CD4-positive, alpha-beta T cell treated with Interleukin-12 subunit alpha and Interleukin-12 subunit beta, for 1 hour (primary cell): ENCODE measurements at places on chromosomes 7 and 10.
A peak's percentile ranks its signal among the peaks of the same experiment; 100 is the strongest.

GRCh38 chr7:97733276-97734161 lies 1.6 kb downstream of the TAC1 start:
- DNase-seq, result no peak

DNA sequence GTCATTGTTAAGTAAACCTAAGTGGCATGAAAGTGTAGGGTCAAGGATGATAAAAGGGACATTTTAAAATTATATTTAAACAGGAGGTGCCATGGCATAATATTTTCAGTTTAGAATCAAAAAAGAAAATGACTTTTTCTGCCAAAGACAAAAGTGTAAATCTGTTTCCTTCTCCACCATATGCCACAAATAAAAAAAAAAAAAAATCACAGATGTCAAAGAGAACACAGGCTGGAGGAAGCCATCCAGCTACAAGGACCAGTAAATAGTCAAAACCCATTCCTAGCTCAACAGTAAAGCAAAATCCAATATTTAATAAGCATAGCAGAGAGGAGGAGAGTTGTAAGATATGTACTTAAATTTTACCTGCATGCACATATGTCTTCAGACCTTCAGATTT lies 321.3 kb upstream of the TMEM229A start:
- no peak for DNase-seq

- DNase-seq, result no peak
Measured at GRCh38 chr7:94130716-94131115, 126.6 kb upstream of the BET1 start.

DNA sequence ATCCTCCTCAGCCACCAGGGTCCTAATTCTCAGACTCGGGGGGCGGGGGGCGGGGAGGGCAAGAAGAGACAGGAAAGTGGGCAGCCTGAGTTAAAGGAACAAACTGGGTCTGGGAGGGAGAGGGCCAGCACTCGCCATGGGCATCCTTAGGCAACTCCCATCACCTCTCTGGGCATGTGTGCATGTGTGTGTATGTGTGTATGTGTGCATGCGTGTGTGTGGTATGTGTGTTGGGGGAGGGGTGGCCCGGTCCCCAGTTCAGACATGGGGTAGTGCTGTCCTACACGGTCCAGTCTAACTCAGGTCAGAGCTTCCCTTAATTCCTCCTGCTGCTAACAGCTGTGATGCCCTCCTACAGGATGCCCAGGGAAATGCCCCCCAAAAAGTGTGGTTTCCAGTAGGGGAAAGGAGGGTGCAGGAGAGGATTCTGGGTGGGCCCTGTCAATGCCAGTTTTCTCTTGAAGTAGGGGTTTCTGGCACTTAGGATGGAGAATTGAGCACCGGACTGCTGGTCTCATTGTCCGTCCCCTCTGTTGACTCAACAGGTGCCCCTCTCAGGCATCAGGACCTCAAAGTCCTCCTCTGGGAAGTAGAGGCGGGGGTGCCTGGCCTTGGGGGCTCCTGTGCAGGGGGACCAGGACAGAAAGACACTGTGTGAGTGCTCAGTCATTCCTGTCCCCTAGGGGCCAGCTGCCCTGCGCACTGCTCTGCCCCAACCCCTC lies 15.1 kb upstream of the ZMIZ1 start:
- no peak for DNase-seq

- no peak for DNase-seq
Measured at GRCh38 chr7:130973637-130974036, 239.6 kb upstream of the KLF14 start.

- DNase-seq, result no peak
Measured at GRCh38 chr7:114182837-114183236, 231.8 kb upstream of the FOXP2 start.

DNA sequence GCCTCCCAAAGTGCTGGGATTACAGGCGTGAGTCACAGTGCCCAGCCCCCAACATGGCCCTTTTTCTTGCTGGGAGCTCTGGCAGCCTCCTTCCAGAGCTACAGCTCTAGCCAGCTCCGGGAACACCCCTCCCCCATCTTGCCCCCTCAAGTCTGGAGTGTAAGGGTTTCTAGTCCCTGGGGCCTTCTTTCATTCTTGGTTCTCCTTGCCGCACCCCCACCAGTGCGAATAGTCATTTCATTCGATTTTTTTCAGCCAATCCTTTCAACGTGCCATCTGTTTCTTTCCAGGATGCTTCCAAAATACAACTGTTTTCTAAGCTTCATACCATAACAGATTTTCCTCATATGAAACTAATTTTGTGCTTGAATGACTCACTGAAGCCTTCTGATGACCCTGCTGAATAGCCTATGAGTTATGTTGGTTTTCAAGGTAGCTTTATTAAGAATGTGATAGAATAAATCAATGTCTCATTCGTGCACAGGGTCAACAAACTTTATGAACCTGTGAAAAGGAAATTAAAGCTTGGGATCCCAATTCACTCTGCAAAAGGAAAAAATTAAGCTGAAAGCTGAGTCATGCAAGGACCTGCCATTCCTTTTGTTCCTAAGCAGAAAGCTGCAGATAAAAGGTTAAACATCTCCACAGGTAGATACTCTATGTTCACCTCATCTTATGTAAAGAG lies 38.6 kb downstream of the CDC14C start:
- DNase-seq, result no peak

DNA sequence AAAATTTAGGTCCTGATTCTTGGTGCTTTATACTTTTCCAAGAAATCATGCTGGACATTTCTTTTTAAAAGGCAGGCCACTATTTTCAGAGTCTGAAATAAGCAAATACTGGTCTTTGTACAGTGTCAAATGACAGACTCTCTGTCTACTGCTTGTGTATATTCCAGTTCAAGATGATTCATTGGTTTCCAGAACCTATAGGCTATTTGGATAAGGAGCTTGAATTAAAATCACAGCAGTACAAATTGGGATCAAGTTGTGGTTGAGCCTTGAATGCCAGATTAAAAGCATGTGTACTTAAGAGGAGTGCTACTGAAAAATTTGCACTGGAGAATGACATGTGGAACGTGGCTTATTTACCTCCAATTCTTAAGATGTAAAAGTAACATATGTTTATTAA lies 10.7 kb downstream of the KMT2E start:
- DNase-seq, result no peak

DNA sequence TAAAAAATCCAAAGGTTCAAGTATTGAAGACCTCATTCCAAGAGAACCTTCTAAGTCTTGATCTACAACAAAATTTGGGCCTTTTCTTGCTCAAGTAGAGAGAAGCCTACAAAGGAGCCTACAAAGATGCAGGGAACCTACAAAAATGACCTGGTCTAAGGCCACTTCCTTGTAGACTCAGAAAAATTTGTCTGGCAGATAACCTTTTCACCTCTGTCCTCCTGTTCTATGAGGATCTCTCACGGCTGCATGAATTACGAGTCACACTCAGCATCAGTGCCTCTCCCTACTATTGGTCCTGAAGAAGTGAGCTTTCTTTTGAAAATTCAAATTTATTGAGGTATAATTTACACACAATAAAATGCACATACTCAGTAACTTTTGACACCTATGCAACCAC lies 29.3 kb downstream of the CCNJ start:
- no peak for DNase-seq

DNA sequence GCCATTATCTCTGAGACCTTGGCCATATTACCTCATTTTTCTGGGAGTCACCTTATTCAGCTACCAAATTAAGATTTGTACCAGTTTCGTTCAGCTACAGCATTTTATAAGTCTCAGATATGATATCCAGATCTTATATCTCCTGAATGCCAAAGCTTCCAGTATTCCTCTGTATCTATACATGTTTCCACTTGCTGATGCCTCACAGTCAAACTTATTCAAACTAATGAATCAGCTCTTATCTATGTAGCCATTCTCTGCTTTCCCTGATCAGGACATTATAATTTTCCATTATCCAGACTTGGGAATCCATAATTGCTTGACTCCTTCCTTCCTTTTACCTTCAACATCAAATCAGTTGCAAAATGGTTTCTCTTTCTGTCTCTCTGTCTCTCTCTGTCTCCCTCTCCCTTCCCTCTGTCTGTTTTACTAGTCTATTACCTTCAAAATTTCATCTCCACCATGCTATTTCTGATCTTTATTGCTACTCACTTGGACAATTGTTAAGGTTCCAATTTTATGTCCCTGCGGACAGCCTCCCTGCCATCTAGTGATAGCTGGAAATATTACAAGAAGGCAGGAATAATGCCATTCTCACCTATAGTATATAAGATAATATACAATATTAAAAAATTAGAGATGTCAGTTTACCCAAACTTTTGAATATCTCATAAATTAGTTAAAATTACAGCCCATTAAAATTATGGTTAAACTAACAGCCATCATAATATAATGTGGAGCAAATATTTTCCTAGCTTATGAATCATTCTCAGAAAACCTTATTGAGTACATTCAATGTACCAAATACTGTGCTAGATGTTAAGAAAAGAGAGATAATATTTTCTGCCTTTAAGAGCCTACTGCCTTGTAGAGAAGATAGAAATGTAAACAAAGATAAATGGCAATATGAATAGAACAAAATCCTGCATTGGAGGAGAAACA lies 89.8 kb downstream of the PCLO start:
- no peak for DNase-seq

DNA sequence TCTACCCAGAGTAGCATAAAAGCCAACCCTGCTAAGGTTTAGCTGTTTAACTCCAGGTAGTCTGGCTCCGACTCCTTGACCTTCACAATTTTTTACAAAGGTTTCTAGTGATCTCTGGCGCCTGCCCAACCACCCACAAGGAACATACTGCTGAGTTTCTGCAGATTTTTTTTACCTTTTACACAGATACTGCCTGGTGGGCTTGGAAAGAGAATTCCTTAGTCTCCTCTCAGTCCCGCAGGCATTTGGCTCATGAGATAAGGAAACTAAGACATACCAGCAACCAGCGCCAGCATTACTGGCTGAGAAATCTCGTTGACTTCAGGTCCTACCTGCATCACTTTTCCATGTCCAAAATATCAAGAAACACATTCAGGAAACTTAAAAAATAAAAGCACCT lies 51.1 kb upstream of the LYZL1 start:
- DNase-seq, result no peak

GRCh38 chr7:140609646-140610045 lies 31.0 kb downstream of the DENND2A start:
- DNase-seq, result no peak

GRCh38 chr10:62453274-62453673 lies 79.1 kb downstream of the ZNF365 start:
- no peak for DNase-seq

DNA sequence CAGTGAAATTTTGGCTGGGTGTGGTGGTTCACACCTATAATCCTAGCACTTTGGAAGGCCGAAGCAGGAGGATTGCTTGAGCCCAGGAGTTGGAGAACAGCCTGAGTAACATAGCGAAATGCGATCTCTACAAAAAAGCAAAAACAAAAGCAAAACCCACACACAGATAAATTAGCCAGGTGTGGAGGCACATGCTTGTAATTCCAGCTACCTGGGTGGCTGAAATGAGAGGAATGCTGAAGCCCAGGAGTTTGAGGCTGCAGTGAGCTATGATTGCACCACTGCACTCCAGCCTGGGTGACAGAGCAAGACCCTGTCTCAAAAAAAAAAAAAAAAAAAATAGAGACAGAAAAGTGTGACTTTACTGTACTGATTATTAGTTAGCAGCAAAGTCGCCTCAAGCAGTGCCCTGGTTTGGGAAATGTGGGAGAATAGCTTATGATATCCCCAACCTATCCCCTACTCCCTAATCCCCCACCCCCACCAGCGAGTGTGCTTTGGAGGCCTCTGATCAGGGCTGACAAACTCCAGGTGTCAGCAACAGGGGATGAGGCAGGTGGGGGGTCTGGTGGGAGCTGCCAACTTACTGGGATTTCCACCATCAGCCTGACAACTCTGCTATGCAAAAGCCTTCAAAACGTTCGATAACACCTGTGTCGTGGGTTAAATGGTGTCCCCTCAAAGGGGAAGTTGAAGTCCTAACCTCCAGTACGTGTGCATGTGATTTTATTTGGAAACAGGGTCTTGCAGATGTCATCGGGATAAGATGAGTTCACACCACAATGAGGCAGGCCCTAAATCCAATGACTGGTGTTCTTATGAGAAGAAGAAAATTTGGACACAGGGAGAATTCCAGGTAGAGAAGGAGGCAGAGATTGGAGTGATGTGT lies 124.7 kb upstream of the SDK1 start:
- no peak for DNase-seq

GRCh38 chr7:112898432-112899290 lies 108.5 kb upstream of the TMEM168 start:
- DNase-seq, result peak; percentile 47

DNA sequence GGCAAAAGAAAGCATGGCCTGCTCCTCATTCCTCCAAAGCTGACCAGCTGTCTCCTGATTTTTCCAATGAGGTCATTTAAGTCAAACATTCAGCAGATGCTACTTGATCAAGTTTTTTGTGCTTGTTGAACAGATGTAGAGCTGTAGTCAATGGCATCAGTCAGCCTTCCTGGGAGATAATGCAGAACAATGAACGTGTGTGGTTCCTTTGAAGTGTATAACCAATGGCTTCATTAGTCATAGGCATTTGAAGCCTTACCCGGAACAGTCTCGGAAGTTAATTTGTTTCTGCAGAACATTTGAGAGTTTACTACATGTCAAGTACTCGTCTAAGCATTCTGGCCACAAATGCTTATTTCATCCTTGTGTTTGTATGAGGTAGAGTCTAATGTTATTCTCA lies 227.1 kb downstream of the ADRA2A start:
- no peak for DNase-seq

DNA sequence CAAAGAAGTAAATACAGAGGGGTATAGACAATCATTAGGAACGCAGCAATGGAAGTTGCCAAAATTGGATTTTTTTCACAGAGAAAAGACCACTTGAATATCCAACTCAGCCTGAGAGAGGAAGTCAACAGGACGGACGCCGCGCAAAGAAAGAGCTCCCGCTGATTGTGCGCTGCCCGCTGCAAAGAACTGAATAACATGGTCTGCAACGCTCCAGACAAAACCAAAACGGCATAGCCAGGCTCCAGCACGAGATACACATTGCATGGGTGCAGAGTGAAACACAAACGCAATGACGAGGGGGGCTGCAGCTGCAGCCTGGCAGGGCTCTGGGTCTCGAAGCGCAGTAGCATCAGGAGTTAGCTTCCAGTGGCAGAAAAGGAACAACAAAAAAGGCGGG lies 113.9 kb upstream of the MGMT start:
- no peak for DNase-seq

DNA sequence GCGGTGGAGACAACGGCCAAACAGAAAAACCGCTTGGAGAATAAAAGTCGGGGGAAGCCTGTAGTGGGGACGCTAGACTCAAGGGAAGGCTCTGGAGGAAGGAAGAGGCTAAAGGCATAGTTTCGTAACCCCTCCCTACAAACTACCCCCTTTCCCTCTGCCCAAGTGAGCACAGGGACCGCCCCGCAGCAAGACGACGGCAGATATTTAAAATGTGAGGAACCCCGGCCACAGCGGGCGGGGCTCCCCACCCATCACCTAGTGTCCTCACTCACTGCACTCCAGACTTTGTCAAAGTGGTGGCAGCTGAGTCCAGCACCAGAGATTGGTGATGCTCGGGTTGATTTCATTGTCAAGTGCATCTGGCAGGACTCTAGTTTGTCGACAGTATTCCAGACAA lies 69.1 kb downstream of the PRKAG2 start:
- DNase-seq, result no peak

- no peak for DNase-seq
Measured at GRCh38 chr7:128410451-128410753, 620 bp upstream of the IMPDH1 start.

GRCh38 chr7:7771452-7771851 lies 53.0 kb upstream of the RPA3 start:
- DNase-seq, result no peak
